Stimulated activated CD8-positive, alpha-beta memory T cell treated with anti-CD3 and anti-CD28 coated beads, Interleukin-2, amount 100 ng/mL, for 1 hour (primary cell): ENCODE measurements at places on chromosomes 1 and 21.

- no peak for DNase-seq
Observed at GRCh38 chr1:27218736-27219135, 15.7 kb upstream of the WDTC1 start.

DNA sequence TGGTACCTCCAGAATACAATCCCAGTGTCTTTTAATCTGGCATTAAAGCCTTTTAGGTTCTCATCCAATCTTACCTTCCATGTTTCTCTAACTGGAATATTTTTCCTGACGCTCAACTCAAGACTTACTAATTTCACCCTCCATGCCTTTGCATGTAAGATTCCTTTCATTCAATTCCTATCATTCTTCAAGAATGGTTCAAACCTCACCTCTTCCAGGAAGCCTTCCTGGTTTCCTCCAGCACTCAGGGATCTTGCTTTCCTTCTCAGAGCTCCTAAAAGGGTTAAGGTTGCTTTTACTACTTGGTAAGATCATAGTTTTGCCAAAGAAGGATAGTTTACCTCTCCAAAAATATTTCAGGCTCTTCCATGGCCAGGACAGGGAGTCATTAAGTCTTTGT is 91.2 kb upstream of the CACNA1E start:
- no peak for DNase-seq

DNA sequence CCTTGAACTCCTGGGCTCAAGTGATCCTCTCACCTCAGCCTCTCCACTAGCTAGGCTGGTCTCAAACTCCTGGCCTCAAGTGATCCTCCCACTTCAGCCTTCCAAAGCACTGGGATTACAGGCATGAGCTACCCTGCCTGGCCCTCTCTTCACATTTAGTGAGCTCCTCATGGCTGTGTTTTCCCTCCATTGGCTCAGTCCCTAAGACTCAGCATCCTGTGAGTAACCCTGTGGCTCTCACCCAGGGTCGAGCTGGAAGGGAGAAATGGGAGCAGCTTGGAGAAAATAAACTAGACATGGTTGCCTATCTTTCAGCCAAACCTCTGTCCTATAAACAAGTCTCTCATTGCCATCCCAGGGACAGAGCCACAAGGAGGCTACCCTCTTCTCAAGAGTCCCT is 17.5 kb downstream of the NCF2 start:
- no peak for DNase-seq

DNA sequence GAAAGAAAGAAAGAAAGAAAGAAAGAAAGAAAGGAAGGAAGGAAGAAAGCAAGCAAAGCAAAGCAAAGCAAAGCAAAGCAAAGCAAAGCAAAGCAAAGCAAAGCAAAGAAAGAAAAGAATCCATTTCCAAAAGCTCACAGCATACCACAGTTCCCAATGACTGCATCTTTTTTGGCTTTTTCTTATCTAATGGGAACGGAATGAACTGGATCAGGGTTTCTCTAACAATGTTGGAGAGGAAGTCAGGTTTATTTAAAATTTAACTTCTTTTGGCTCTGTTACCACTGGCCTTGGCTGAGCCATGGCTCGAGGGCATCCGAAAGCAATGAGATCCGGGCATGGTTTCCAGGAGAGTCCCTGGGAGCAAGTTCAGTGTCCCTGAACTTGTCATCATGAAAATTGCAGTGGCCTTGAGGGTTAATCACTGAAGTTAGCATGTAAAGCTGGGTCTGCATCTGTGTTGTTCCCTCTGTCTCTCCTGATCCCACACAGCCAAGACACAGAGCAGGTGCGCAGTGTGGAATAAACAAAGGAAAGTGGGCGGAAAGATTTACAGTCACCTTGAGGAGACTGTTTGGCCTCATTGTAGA is 34.6 kb upstream of the CTPS1 start:
- no peak for DNase-seq

DNA sequence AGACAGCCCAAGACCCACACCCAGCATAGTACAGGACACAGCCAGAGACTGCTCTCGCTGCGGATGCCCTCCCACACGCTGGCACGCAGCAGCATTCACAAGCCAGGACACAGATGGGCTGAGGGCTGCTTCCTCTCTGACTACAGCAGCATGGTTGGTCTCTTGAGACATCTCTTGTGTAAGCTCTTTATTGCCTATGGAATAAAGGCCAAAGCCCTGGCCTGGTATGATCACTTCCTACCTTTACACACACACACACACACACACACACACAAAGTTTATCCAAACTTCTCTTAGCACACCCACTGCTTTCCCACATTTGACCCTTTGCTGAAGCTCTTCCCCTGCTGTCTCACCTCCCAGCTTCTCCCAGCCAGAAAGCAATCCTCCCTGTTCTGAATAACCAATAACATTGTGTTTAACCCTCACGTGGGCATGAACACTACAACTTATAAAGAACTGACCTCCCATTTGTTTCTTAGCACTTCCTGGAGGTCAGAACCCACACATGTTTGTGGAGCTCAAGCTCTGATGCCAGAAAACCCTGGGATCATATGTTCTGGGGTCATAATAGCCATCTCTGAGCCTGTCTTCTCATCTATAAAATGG is 1.2 kb upstream of the LUZP1 start:
- no peak for DNase-seq

DNA sequence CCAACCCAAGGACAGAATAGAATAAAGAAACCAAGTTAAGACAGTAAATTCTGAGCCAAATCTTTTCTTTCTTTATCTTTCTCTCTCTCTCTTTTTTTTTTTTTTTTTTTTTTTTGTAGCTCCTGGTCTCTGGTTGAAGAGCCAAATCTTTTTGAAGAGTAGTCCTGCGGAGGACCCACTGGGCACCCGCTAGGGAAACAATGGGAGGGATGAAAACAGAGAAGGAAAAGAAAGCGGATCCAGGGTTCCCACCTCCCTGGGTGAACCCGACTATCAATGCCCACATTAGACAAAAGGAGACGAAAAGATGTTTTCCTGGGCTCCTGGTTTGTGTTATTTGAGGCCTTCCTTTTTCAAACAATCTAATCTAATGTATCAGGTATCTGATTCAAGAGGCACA is 49.8 kb upstream of the FBXO28 start:
- DNase-seq: no peak

DNA sequence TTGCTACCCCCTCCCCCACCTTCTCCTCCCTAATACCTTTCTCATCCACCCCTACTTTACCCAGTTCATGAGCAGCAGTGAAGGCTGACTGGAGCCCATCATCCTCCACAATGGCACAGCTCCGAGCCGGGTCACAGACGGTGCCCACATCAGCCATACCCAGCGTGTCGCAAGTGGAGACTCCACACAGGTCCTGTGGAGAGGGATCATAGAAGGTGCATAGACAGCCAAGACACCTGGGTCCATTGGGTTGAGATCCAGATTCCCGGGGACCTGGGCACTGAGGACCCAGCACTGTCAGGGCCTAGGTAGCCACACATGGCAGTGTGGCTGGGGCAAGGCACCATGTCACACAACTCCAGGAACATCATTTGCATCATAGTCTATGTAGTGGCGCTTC is 2.7 kb downstream of the ADAMTS4 start:
- DNase-seq: no peak

DNA sequence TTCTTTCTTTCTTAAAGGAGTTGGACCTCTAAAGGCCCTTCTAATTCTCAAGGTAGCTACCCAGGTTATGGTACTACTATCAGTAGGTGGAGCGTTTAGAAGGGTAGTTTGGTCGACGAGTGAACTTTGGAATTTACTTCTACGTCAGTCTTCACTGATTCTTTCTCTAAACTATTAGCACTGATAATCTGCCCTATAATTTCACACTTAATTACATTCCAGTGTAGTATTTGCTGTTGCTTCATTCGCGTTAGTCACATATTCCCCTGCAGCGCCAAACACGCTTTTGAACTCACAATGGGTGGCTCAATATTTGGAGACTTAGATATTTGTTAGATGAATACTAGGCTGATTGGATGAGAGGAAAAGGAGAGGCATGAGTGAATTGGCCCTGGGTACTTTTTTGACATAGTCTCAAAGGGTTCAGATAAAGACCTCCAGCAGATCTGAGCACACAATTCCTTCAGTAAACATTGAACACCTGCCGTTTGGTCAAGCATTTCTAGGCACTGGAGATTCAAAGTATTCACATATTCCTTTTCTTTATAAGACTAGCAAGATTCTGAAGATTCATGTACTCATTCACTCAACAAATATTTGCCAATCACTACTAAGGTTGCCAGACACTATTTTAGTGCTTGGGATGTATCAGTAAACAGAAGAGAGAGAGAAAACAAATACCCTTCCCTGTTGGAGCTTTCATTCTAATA is 929 bp upstream of the FOXJ3 start:
- no peak for DNase-seq

DNA sequence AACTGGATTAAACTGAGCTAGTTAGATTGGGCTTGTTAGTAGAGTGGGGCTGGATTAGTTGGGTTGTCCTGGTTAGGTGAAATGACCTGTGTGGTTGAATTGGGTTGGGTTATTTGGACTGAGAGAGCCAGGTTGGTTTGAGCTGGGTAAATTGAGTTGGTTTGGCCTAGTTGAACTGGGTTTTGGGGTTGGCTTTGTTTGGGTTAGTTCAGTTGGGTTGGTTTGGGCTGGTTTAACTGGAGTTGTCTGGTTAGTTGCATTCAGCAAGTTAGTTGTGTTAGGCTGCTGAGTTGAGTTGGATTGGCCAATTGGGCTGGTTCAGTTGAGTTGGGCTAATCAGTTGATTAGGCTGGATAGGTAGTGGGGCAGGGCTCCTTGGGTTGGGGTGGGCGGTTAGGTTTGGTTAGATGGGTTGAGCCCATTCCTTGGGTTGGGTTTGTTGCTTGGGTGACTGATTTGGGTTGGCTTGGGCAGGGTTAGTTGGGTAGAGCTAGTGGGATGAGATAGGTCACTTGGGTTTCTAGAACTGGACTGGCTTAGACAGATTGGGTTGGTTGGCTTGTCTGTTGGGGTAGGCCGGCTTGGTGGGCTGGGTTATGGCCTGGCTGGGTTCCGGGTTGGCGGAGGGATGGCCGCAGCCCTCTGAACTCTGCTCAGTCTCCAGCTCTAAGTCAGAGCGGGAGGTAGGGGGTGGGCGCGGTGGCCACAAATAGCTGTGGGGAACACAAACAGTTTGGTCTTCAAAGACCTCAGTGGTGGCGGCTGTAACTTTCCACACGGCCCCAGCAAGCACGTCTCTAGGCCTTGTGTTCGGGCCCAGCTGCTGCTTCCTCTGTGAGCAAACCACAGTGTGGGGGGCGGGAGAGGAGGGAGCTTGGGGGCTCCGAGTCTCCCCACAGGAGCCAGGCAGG is 67.2 kb upstream of the RUNX3 start:
- DNase-seq: peak; percentile 32

DNA sequence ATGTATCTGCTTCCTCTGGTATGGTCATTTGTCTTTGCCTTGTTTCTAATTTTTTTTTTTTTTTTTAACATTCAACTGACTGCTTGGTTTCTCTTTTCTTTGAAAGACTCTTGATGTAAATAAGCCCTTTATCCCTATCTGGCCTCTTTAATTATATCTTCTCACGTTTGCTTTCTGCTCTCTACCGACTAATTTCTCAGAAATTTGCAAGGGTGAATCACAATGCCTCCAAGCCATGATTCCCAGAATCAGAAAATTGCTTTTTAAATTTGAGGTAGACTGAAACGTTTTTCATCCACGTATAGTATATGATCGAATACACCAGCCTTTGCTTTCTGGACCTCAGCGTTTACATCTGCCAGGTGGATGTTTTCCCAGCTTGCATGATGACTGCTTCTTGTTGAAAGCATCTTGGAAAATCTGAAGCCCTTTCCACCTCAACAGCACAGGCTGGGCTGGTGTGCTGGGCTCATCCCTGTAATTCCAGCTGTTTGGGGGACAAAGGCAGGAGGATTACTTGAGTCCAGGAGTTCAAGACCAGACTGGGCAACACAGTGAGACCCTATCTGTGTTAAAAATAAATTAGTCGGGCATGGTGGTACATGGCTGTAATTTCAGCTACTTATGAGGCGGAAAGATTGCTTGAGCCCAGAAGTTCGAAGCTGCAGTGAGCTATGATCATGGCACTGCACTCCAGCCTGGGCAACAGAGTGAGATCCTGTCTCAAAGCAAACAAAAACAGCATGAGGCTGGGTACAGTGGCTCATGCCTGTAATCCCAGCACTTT is 35.0 kb upstream of the GPR137B start:
- DNase-seq: no peak

GRCh38 chr1:197857477-197857876 is 45.0 kb upstream of the C1orf53 start:
- DNase-seq: no peak

DNA sequence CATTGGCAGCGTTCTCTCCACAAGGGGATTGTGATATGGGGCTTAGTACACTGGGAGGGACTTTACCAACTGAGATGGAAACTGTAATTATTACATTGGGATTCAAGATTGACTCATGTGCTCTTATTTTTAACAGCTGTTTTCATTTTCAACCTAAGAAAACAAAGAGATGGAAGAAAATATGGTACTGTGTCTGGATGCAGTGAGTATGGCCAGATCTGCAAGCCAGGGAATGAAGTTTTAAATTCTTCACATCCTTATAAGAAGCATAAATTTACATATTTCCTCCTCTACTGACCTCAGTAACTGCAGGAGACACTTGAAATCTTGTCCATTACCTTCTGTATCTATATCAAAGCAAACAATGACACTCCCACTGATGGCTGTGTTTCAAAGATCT is 81.5 kb upstream of the EDEM3 start:
- DNase-seq: no peak

- no peak for DNase-seq
Observed at GRCh38 chr1:239952348-239953308, 139.1 kb upstream of the FMN2 start.

DNA sequence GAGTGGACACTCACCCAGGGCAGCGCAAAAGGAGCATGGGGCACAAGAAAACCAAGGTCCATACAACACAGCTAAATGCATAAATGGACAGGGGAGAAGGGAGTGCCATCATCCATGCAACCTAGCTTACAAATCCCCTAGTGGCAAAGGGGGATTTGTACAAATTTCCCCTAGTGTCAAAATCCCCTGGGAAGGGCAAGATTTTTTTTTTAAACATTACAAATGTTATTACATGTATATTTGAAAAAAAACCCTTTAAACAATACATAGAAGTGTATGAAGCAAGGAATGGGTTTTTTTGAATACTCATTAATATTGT is 89.6 kb upstream of the IVNS1ABP start:
- DNase-seq: no peak

DNA sequence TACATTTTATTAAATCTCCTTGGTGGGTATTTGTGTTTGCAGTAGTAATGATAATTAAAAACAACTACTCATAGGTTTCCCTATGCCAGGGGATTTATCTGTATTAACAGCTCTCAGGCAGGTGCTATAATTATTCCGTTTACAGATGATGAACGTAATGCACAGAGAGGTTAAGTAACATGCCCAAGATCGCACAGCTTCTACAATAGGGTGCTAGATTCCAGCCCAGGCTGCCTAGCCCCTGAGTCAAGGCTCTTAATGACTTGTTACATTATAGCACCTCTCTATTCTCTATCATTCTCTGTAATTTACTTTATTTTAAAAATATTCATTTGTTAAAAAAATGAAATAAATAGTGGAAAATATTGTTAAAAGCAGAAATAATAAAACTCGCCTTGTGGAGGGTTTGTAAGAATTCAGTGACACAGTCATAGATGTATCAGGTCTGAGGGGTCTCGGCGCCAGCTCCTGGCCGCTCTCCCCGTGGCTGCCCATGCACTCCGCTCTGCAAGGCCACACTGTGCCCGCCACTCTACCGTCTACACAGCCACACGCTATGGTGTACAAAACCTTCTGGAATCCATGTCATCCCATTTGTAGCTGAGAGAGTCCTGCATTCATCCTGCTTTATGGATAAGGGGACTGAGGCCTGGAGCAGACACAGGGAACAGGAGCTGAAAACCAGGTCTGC is 562.2 kb downstream of the MATN1 start:
- no peak for DNase-seq

GRCh38 chr1:4944072-4944471 is 289.7 kb downstream of the AJAP1 start:
- DNase-seq: no peak

- no peak for DNase-seq
Observed at GRCh38 chr1:238141353-238141752, 250.6 kb upstream of the ZP4 start.
